Effector memory CD4-positive, alpha-beta T cell (primary cell): ENCODE measurements at places on chromosomes 5 and 9.

DNA sequence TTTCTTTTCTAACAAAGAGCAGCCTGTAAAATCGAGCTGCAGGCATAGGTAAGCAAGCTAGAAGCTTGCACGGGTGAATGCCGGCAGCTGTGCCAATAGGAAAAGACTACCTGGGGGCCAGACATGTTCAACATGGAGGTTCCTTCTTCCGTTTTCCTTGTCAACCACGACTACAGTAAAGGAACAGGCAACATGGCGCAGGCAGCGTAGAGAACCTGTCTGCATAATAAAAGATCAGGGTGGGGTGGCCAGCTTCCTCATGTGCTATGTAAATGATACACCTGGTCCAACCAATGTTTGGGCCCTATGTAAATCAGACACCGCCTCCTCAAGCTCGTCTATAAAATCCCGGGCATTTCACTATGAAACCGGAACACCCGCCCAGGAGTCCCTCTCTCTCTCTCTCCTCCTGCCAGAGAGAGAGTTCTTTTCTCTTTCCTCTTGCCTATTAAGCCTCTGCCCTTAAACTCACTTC is 103.8 kb upstream of the LIFR start:
- no peaks in the 10 kb centered on the region for H3K36me3 ChIP-seq
- H3K4me1 ChIP-seq, result no peaks in the 10 kb centered on the region
- no peak overlapping the region for H3K4me3 ChIP-seq
- no peak overlapping the region for H3K27ac ChIP-seq
- H3K27me3 ChIP-seq, result no peaks in the 10 kb centered on the region

DNA sequence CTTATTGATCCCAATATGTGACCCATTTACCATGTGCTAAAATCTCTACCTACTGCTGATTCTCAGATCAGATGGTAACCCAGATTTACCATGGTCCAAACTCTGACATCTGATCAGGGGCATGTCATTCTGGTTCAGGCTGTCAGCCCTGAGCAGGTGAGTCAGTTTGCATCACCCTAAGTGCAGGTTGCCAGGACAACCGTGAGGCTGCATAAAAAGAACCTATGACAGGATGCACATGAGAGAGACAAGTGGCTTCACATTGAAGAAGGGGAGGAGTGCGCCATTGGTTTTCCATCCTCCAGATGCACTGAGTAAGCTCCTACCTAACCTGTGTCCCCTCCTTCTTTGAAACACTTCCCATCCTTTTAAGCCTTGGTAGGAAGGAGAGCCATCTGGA is 801 bp upstream of the PRSS3 start:
- no peaks in the 10 kb centered on the region for H3K27me3 ChIP-seq
- no peaks in the 10 kb centered on the region for H3K4me1 ChIP-seq
- H3K36me3 ChIP-seq, result no peaks in the 10 kb centered on the region
- no peak overlapping the region for H3K4me3 ChIP-seq

- H3K27me3 ChIP-seq, result no peaks in the 10 kb centered on the region
- no peaks in the 10 kb centered on the region for H3K36me3 ChIP-seq
- no peak overlapping the region for H3K27ac ChIP-seq
- no peak overlapping the region for H3K4me3 ChIP-seq
- no peaks in the 10 kb centered on the region for H3K4me1 ChIP-seq
Measured at GRCh38 chr5:103915081-103915480, 352.5 kb upstream of the NUDT12 start.

DNA sequence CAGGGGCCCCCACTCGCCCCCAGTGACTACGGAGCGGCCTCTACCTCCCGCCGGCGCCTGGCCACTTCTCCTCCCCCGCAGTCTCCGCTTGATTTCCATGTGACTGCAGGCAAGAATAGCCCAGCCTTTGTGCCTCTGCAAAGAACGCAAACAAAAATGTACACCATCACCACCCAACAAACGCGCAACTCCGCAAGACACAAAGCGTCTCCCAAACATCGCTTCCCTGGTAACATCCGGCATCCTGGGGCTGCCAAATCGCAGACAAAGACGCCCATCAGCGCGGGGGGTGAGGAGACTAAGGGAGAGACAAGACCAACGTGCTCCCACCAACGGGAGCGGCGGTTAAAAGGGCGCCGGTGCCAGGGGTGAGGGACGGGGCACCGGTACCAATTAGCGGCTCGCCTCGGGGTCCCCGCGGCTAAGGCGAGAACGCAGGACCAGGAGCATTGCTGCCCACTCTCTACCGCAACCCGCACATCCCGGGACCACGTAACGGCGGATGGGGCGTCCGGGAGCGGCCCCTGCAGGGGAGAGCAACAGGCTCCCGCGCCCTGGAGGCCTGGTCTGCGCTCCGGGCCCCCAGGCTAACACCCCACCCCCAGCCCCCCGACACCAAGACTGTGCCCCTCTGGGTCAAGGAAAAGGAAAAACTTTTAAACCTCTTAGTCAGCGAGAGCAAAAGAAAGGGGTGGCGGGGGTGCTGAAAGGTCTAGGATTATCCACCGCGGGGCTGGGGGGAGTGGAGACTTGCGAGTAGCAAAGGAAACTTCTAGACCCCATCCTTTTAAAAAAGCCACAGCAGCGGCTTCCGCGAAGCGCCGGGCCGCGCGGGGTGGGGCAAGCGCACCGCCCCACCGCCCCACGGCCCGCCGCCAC is 885 bp downstream of the MPDZ start:
- no peak overlapping the region for H3K27ac ChIP-seq
- DNase-seq, result no peak
- no peaks in the 10 kb centered on the region for H3K27me3 ChIP-seq
- H3K4me1 ChIP-seq, result no peaks in the 10 kb centered on the region
- H3K4me3 ChIP-seq, result no peak overlapping the region

DNA sequence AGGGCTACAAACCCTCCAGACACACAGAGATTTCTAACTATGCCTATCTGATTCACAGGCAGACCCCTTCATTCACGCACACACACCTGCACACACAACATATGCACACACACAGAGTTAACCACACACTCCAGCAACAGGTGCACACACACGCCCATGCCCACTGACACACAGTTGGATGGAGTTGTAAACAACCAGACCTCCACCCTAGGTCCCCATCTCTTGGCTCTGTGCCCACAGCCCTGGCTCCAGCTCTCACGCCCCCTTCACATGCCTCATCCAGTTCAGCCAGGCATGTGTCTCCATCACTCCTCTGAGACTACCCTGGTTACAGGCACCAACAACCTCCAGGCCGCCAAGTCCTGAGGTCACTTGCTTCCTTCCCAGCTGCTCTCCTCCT is 61.1 kb downstream of the PSD2 start:
- DNase-seq, result no peak
- no peaks in the 10 kb centered on the region for H3K36me3 ChIP-seq
- H3K4me1 ChIP-seq, result no peaks in the 10 kb centered on the region
- no peaks in the 10 kb centered on the region for H3K27me3 ChIP-seq
- H3K27ac ChIP-seq, result no peak overlapping the region

GRCh38 chr5:111383288-111383970 is 128.9 kb downstream of the STARD4 start:
- no peak for DNase-seq
- H3K4me1 ChIP-seq, result no peaks in the 10 kb centered on the region
- H3K4me3 ChIP-seq, result no peak overlapping the region
- no peaks in the 10 kb centered on the region for H3K27me3 ChIP-seq

DNA sequence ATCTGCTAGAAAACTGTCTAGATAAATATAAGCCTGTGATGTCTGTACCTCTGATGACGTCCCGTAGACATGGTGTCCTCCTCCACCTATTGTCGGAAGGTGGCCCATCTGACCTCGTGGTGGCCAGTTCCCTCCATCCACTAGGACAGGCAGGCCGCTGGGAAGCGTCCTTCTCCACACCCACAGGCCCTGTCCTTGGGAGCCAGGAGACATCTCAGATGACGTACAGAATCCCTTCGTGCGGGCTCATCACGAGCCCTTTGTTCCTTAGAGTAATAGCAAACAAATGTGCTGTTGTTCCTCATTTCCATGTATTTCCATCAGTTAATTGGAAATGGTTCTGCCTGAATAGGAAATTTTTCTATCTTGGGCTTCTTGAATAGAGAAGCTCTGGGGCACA is 38.3 kb upstream of the TENT4A start:
- no peak overlapping the region for H3K27ac ChIP-seq
- H3K4me1 ChIP-seq, result no peaks in the 10 kb centered on the region
- H3K36me3 ChIP-seq, result no peaks in the 10 kb centered on the region

GRCh38 chr9:93001031-93001430 is 53.7 kb downstream of the FGD3 start:
- peaks cover 37% of the 10 kb centered on the region for H3K4me1 ChIP-seq
- H3K36me3 ChIP-seq, result peaks cover 32% of the 10 kb centered on the region
- no peaks in the 10 kb centered on the region for H3K27me3 ChIP-seq

DNA sequence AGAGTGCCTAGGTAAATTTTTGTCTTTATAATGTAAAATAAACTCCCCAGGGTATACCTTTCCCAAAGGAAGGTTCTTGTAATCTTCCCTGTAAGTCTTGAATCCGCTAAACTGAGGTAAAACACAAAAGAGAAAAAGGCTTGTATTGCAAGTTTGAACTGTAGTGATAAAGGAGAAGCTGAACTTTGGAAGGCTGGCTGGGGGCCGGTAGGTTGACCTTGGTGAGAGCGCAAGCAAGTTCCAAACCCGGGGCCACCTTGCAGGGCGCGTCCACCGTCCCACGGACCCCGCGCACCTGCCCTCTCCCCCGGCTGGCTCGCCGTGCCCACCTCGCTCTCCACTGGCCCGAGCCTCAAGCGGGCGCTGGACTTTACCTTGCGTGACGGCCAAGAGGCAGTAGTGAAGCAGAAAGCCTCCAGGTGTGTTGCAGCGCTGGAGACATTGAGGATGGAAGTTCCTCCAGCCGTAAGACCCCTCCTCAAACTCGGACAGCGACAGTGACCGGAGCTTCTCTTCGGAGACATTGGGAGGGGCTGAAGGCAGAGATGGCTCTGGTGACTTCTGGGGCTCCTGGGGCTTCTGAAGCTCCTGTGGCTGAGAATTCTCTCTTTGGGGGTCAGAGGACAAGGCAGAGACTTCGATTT is 428 bp downstream of the SLCO4C1 start:
- H3K27ac ChIP-seq, result no peak overlapping the region
- no peak for DNase-seq
- peaks cover 6% of the 10 kb centered on the region for H3K4me1 ChIP-seq

DNA sequence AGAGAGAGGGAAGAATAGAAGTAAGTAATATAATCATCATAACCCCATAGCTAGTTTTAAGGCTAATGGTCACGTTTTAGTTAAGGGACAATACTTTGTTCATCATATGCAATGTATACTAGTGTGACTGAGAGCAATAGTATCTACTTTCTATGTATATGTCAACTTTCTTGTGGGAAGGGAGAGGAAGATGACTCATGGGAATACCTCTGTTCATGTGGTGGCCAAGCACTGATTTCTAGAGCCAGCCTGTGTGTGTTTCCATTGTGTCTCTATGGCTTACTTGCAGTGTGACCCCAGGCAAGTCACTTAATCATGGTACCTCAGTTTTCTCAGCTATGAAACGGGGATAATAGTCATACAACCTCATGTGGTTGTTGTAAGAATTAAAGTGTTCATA is 639.6 kb downstream of the CETN3 start:
- H3K4me3 ChIP-seq, result no peak overlapping the region
- H3K36me3 ChIP-seq, result no peaks in the 10 kb centered on the region
- H3K4me1 ChIP-seq, result no peaks in the 10 kb centered on the region
- H3K27ac ChIP-seq, result no peak overlapping the region
- no peaks in the 10 kb centered on the region for H3K27me3 ChIP-seq

- no peaks in the 10 kb centered on the region for H3K4me1 ChIP-seq
- no peaks in the 10 kb centered on the region for H3K36me3 ChIP-seq
- DNase-seq, result no peak
- H3K4me3 ChIP-seq, result no peak overlapping the region
Measured at GRCh38 chr5:42020788-42021530, 95.9 kb downstream of the FBXO4 start.

DNA sequence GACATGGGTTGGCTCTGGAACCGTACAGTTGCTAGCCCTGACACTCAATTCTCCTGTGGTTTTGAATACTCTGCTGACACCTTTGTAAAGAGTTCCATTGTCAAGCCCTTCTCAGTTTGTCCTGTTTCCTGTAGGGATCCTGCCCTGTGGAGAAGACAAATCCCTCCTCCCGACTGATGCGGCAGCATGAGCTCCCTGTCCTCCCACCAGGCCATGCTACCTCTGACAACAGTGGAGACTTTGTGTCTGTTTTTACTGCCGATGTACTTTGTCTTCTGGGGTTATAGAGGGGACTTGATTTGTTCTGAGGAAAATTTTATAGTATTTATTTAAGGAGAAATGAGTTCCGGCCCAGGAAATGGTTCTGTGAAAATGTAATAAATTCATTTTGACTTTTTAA is 57.8 kb downstream of the PRLR start:
- no peak overlapping the region for H3K27ac ChIP-seq
- no peak for DNase-seq
- H3K36me3 ChIP-seq, result no peaks in the 10 kb centered on the region
- H3K27me3 ChIP-seq, result no peaks in the 10 kb centered on the region

DNA sequence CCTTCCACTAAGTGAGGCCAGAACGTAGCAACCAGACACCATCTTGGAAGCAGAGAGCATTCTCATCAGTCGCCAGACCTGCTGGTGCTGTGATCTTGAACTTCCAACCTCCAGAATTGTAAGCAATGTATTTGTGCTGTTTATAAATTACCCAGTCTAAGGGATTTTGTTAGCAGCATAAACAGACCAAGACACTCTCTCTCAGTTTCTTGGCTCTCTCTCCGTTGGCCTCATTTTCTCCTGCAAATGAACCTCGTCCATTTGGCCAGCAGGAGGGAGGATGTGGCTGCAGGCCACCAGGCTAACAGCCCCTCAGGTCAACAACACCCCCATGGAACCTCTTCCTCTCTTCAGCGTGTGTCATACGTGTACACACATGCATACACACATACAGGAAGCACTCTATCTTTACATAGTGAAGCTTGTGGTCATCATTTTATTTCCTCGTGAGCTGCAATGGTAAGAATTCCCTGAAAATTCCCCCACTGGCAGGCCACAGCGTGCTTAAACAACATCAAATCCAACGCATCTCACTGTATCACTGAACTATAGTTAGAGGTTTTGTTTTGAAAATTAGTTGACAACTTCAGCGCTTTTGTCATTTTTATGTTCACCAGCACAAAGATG is 62.8 kb upstream of the PPP1R26 start:
- H3K36me3 ChIP-seq, result no peaks in the 10 kb centered on the region
- H3K4me3 ChIP-seq, result no peak overlapping the region
- H3K27me3 ChIP-seq, result no peaks in the 10 kb centered on the region
- no peak overlapping the region for H3K27ac ChIP-seq
- no peak for DNase-seq
- peaks cover 6% of the 10 kb centered on the region for H3K4me1 ChIP-seq

DNA sequence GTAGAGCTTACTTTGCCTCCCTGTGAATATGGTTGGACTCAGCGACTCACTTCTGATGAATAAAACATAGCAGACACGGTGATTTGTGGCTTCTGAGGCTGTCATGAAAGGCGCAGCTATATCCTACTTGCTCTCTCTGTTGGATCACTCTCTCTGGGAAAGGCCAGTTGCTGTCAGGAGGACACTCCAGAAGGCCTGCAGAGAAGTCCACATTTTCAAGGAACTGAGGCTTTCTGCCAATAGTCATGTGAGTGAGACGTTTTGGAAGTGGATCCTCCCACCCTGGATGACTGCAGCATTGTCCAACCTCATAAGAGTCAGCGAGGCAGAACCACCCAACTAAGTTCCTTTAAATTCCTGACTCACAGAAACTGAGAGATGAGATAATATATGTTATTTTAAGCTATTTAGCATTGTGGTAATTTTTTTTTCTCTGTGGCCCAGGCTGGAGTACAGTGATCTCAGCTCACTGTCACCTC is 156.0 kb upstream of the MAST4 start:
- DNase-seq, result no peak
- no peak overlapping the region for H3K27ac ChIP-seq
- H3K27me3 ChIP-seq, result no peaks in the 10 kb centered on the region
- no peaks in the 10 kb centered on the region for H3K36me3 ChIP-seq
- H3K4me1 ChIP-seq, result no peaks in the 10 kb centered on the region
